B cell (primary cell): ENCODE measurements at places on chromosomes 1 and 21.

GRCh38 chr1:213956295-213956770 lies 31.4 kb upstream of the PROX1 start:
- DNase-seq = no peak

DNA sequence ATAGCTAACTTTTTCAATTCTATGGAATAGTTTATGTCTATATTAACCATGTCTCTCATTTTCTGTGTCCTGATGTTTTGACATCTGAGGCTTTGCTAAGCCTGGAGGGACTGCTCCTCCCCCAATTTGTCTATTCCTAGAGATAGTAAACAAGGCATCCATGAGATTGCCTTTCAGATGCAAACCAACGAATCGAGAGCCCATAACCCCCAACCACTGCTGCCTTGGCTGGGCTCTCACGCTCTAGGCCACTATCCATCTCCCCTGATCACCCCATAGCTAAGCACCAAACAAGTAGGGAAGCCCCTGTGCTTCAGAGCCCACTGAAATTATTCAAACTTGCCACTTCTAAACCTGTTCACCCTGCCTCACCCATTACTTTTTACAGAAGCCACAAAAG lies 437.7 kb downstream of the SETD4 start:
- no peak for DNase-seq

GRCh38 chr21:42174173-42174572 lies 44.8 kb upstream of the ABCG1 start:
- no peak for DNase-seq

DNA sequence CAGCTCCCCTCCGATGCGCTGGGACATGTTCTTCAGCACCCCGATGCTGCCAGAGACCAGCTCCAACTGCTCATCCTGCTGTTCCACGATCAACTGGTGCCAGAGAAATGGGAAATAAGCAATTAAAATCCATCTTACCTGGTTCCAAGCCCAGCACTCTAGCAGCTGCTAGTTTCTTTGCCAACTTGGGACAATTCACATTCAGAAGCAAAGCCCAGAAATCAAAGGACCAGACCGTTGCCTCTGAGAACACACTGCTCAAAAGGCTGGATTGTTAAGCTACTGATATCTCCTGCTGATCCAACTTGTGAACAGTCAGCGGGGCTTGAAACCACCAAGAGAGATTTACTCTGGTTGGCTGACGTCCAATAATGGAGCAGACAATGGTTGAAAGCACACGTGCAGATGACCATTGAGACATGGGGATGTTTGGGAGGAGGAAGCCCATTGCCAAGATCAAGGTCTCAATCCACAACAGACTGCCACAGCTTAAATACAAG lies 34.4 kb downstream of the STX6 start:
- no peak for DNase-seq

DNA sequence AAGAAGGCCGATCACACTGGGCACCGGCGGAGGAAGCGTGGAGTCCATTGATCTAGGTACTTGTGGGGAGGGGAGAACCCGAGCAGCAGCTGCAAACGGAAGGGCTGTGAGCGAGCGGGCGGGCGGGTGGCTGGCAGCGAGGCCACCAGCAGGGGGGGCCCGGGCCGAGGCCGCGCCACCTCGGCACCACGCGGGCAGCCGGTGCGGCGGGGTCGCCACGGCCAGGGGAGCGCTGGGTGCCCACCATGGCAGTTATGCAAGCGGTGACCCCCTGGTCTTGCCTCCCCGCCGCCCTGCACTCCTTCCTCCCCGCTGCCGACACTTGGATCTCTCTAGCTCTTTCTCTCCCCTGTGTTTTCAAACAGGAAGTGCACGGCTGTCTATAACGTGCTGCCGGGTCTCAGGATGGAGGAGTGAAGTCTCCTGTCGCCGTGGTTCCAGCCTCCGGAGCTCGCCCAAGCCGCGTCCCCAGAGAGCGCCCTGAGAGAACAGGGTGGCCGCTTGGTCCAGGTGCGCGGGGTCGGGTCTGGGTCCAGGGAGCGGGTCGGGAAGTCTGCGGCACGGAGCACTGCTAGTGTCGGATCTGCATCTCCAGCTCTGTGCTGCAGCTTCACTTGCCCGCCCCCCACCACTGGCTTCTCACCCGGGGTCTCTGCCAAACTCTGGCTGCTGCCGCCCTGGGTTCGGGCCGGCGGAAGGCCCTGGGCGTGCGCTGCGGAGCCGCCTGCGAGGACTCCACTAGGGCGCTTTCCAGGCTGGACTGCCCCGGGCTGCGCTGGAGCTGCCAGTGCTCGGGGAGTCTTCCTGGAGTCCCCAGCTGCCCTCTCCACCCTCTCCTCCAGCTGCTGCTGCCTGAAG lies 22.7 kb downstream of the LRRC8D start:
- DNase-seq = peak; percentile 85

GRCh38 chr21:23543333-23543732 lies 2063.9 kb downstream of the MRPL39 start:
- no peak for DNase-seq

GRCh38 chr1:228460821-228461220 lies 26.4 kb upstream of the RNF187 start:
- no peak for DNase-seq

- no peak for DNase-seq
These were observed 51.5 kb downstream of the PSMG1 start for GRCh38 chr21:39131791-39132190.

- peak; percentile 80 for DNase-seq
These were observed 11.7 kb upstream of the FCMR start for GRCh38 chr1:206933333-206933945.
